ENCODE measurements at places on chromosomes 2 and 18.

DNA sequence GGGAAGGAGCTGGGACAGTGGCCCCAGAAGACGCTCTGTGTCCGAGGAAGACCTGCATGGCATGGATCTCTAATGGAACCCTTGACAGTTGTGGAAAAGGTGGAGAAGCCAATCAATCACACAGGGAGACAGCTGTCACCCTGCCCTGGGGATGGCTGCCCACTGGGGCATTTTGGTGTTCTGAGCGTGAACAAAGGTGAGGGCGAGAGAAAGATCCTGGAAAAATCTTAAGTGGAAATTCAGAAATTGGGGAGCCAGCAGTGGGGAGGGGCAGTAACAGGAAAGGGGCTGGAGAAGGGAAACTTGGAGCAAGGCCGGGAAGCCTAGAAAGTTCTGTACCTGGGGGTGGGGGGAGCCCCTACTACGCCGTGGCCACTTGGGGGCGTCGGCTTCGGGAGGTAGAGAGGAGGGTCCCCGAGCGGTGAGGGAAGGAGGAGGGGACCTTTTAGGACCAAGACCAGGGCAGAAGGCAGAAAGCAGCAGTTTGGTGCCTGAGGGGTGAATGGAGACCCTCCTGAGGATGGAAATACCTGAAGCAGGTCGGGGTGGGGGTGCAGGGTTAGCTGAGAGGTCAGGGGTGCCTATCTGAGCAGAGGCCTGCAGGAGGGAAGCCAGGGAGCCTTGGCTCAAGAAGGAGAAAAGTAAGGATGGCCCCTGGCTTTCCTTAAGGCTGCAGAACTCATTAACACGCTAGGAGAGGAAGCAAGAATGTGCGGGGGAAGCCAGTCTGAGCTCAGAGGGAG, 30.0 kb downstream of the NGEF start:
- DNase-seq = no peak

DNA sequence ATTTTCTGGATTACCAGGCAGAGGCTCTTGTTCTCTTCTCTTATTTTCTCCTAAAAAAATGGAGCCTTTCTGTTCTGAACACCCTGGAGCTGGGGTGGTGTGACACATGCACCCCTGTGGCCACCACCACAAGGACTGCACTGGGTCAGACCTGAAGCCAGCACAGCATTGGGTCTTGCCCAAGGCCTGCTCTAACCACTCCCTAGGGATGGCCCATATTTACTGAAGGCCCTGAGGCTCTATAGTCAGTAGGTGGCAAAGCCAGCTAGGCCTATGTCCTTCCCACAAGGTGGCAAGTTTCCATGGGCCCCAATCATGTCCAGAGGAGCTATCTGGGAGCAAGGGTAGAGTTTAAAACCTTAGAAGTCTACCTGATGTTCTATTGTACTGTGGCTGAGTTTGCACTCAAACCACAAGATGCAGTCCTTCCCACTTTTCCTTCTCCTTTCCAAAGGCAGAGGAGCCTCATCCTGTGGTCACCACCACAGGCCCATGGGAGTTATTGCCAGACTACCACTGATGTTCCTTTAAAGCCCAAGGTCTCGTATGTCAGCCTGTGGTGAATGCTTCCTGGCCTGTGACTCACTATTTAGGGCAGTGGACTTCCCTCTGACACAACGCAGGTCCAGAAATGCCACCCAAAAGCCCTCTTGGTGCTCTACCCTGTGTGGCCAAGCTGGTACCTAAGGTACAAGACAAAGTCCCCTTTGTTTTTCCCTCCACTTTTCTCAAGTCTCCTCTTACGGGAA, 15.0 kb upstream of the FMNL2 start:
- no peak for DNase-seq

DNA sequence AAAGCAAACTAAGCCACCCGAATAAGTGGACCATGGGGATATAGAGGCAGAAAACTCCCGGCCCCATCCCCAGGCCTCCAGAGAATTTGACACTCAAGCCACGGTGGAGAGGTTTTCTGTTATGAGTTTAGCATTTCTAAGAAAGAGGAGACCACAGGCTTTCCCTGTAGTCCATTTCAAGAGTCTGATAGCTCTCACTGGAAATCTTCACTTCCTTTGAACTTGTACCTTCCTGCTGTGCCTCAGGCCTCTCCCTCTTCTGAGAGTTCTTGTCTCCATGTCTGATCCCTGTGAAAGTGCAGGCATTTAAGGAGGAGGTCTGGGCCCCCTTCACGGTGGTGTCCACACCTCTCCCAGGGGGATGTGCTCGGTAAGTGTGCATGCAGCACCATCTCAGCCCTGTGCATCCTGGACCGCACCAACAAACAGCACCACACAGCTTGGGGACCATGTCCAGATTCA, 113.7 kb downstream of the BCL2 start:
- no peak for DNase-seq

- no peak for DNase-seq
Observed at GRCh38 chr2:241666627-241667400, 19.8 kb downstream of the DTYMK start.

GRCh38 chr18:35692866-35693265, 111.3 kb downstream of the GALNT1 start:
- no peak for DNase-seq

DNA sequence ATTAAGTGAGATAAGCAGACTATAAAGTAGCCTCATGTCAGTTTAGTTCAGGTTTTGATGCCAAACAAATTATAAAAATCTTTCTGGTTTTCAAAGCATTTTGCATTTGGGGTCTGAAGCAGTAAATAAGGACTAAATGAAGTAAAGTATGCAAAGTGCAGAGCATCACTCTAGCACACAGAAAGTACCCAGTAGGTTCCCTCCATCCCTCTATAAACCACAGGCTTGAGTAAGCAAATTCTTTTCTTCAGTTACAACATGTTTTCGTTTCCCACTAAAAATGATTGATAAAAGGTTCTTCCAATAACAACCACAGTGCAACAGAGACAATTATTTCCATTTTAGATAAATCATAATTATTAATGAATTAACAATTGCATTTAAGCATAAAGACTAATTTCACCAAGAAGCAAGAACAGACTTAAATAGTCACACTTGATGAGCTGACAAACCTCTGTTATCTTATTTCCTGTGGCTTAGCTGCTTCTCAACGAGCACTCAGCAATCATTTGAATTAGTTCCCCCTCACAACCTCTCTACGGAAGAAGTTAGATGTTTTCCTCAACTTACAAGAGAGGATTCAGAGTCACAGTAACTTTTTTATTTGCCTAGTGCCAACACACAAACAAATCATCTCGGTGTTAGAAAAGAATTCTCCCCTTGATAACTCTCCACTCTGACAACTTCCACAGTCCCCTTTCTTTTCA, 249.8 kb downstream of the NBAS start:
- no peak for DNase-seq

Measured in GM12864 (cell line).